Caki2 (cell line): ENCODE measurements at places on chromosomes 3 and 15. TPM values are rescaled to one million over a fixed set of nuclear protein-coding genes. Genes with fewer than 3 reads are reported as not detected.

ZNF620 gene
- 0.88 and 1.0 TPM in 2 replicates for total RNA-seq

ACTRT3 gene
- total RNA-seq, result 0.34 and 0.81 TPM in 2 replicates

DNA sequence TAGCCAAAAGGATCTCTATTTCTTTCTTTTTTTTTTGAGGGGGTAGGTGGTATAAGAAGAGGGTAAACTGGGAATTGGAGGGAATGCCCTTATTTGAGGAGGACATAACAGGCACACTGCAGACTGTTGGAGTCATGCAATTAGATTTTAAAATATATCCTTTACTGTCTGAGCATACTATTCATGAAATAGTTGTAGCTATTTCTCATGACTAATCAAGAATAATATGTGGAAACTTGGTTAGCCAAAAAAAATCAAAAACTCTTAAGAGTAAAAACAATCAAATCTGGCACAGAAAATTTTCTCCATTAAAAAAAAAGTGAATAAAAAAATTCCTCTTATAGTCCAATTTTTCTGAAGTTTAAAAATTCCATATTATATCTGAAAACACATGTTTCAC is 174.9 kb downstream of the SCAPER start:
- no peak for DNase-seq

DNA sequence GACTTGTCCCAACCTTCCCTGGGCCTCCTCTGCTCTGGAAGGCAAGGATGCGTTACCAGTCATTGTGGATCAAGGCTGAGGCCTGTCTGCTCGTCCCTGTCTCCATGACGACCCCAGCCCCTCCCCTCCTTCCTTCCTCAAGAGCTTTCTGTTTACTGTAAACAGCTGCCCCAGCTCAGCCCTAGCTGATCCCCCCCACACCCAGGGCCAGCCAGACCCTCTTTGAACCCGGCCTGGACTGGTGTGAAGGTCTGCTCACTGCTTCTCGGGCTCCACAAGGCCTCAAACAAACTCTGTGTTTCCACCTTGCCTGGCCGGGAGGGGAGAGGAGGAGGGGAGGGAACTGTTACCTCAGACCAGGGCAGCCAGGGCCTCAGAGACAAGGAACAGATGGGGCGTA is 16.9 kb downstream of the VPS18 start:
- no peak for DNase-seq
